ENCODE measurements at places on chromosomes 7 and 10. TPM values are rescaled to one million over a fixed set of nuclear protein-coding genes. Genes with fewer than 3 reads are reported as not detected.
A peak's percentile ranks its signal among the peaks of the same experiment; 100 is the strongest.

TRIM50 gene
- not detected for total RNA-seq

GDF2 gene
- total RNA-seq: not detected

PRKCQ gene
- total RNA-seq: 49.2 TPM

DNA sequence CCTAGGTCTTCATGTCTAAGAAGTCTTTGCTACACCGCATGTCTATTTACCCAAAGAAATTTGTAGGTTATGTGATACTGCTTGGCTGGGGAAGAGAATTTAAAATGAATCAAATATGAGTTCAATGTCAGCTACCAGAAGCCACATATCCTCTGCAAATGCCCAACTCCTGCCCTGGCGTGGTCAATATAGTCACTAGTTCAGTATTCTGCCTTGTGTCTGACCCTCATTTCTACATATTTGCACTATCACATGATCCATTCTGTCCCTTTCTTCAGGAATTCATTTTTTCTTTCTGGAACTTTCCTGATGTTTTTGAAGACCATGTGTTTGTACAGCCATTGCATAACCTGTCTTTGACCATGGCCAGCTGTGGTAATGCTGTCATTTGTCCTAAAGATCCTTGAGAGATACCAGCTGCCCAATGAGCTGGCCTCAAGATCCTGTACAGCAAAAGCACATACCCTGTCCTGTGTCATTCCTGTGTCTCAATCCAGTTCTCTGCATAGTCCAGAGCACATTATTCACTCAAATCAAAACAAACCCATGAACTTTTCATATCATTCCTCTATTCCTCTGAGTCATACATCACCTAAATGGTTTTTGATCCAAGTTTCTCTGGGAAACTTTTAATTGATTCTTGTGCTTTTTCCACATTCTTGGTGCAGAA is 524.5 kb downstream of the PARD3 start:
- no peaks in the 10 kb centered on the region for H3K36me3 ChIP-seq
- DNase-seq: no peak
- H3K4me3 ChIP-seq: no peak overlapping the region
- H3K27me3 ChIP-seq: peaks cover 24% of the 10 kb centered on the region

DNA sequence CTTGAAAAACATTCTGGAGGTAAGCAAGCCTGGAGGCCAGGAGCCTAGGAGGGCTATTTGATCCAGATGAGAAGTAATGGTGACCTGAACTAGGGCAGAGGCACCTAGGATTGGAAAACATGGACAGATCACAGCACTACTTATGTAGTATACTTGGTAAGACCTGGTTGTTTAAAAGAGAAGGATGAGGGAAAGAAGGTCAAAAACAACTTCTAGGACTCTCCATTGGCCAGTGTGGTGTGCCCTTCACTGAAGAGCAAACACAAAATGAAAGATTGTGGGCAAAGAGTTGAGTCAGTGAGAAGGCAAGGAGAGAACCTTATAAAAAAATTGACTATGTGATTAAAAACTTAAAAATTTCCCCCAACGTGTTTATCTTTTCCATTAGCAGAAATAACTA is 14.3 kb downstream of the ANKRD1 start:
- peak overlapping the region; percentile 31 for H3K4me3 ChIP-seq
- H3K27ac ChIP-seq: peak overlapping the region; percentile 90
- H3K4me1 ChIP-seq: peaks cover 18% of the 10 kb centered on the region
- H3K27me3 ChIP-seq: no peaks in the 10 kb centered on the region

CHST12 gene
- 10.6 TPM for total RNA-seq

- no peaks in the 10 kb centered on the region for H3K27me3 ChIP-seq
- no peak for DNase-seq
- H3K4me1 ChIP-seq: no peaks in the 10 kb centered on the region
- no peak overlapping the region for H3K4me3 ChIP-seq
- no peaks in the 10 kb centered on the region for H3K36me3 ChIP-seq
Observed at GRCh38 chr10:71542478-71542877, 145.8 kb downstream of the CDH23 start.

DNA sequence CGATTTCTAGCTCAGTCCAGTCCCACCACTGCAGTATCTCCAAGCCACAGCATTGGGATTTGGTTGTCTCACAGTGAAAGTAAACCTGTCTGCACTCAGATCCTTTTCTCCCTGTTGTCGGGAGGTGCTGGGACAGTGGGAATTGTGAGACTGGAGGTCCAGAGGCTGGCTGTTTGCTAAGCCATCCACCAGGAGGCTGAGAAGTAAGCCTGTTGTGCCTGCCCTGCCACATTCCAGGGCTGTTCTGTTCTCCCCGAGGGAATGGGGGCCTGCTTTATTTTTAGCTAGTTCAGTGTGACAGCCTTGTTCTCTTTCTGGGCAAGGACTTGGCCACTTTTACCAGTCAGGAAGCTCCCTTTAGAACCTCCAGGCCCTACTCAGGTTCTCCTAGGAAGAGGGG is 54.9 kb downstream of the HK1 start:
- no peak overlapping the region for H3K4me3 ChIP-seq
- no peaks in the 10 kb centered on the region for H3K27me3 ChIP-seq
- no peak for DNase-seq
- peaks cover 75% of the 10 kb centered on the region for H3K4me1 ChIP-seq
- no peak overlapping the region for H3K27ac ChIP-seq

- H3K27ac ChIP-seq: peak overlapping the region; percentile 97
- peaks cover 85% of the 10 kb centered on the region for H3K4me1 ChIP-seq
- DNase-seq: no peak
Observed at GRCh38 chr10:26478061-26478460, 39.9 kb downstream of the APBB1IP start.

ADIRF gene
- not detected for total RNA-seq

GRCh38 chr7:74511345-74511744 is 57.6 kb downstream of the GTF2IRD1 start:
- no peaks in the 10 kb centered on the region for H3K36me3 ChIP-seq
- H3K27ac ChIP-seq: no peak overlapping the region
- no peak overlapping the region for H3K4me3 ChIP-seq
- no peak for DNase-seq

- no peak overlapping the region for H3K4me3 ChIP-seq
- peaks cover 4% of the 10 kb centered on the region for H3K36me3 ChIP-seq
- no peak for DNase-seq
- peaks cover under 1% of the 10 kb centered on the region for H3K4me1 ChIP-seq
- H3K27ac ChIP-seq: no peak overlapping the region
- H3K27me3 ChIP-seq: no peaks in the 10 kb centered on the region
Observed at GRCh38 chr10:29553544-29554250, 81.1 kb downstream of the SVIL start.

- no peak overlapping the region for H3K4me3 ChIP-seq
- H3K27ac ChIP-seq: no peak overlapping the region
- no peaks in the 10 kb centered on the region for H3K4me1 ChIP-seq
- H3K36me3 ChIP-seq: no peaks in the 10 kb centered on the region
Observed at GRCh38 chr7:30922596-30922995, 10.9 kb downstream of the AQP1 start.

- no peaks in the 10 kb centered on the region for H3K27me3 ChIP-seq
- H3K27ac ChIP-seq: no peak overlapping the region
- no peak overlapping the region for H3K4me3 ChIP-seq
- no peaks in the 10 kb centered on the region for H3K36me3 ChIP-seq
- H3K4me1 ChIP-seq: no peaks in the 10 kb centered on the region
- DNase-seq: no peak
Observed at GRCh38 chr10:59606551-59606961, 103.1 kb downstream of the SLC16A9 start.

DNA sequence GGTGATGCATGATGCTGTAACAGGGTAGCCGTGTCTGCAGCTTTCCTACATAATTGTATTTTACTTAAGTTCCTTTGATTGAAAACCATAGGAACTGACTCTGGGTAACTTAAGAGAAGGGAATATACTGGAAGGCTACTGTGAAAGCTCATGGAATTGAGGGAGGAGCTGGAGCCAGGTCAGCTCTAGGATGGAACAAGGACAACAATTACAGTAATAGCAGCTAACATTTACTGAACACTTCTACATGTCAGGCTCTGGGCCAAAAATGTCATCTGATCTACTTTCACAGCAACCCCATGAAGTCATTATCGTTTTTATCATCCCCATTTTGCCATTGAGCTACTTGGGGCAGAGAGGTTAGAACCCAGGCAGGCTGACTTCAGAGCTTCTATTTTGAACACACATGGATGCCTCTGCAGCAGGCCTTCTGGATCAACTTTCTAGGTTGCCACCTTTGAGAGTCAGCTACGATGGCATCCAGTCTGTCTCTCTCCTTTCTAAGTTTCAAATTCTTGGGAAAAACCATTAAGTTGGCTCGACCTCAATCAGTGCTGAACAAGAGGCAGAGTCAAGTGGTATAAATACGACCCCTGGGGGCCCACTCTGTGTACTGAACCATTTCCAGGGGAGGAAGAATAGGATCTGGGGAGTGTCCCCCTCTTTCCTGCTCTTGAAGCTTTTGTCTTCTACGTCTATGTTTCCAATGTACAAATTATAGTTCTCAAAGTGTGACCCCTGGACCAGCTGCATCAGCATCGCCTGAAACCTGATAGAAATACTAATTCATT is 272.3 kb upstream of the PLPP4 start:
- no peak overlapping the region for H3K27ac ChIP-seq
- DNase-seq: no peak
- H3K4me1 ChIP-seq: no peaks in the 10 kb centered on the region

DNA sequence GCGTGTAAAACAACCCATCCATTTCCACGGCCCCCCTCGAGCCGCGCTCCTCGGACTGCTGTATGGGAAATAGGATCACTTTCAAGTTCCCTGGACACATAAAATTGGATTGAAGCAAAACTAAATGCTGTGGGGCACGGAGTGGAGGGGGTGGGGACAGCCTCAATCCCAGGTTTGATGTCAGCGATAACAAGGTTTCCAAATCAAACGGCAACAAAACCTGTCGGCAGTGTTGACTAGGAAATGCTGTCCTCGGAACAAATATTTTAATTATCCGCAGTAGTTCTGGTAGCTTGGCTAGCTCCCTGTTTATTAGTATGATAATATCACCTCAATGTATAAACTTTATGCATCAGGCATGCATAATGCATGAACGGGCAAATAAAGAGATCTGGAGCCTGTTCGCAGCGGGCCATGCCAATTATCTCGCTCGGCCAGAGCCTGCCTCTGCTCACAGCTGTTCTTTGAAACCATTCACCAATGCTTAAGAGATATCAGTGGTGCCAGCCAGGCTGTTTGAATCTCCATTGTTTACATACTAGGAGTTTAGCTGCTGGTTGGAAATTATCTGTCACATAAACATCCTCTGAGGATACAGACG is 161.1 kb downstream of the PAXIP1 start:
- DNase-seq: no peak
- H3K36me3 ChIP-seq: no peaks in the 10 kb centered on the region
- H3K27ac ChIP-seq: no peak overlapping the region
- H3K27me3 ChIP-seq: peaks cover 50% of the 10 kb centered on the region

MALRD1 gene
- not detected for total RNA-seq

ZNF394 gene
- 36.5 TPM for total RNA-seq

DNA sequence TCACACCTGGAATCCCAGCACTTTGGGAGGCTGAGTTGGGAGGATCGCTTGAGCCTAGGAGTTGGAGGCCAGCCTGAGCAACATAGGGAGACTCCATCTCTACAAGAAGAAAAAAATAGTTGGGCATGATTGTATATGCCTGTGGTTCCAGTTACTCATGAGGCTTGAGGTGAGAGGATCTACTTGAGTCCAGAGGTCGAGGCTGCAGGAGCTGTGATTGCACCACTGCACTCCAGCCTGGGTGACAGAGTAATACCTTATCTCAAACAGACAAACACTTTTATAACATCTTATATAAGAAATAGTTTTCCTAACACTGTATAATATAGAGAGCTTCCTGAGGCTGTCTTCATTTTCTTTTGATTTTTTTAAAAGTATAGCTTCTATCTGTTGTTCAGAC is 448.4 kb upstream of the COBL start:
- H3K27me3 ChIP-seq: no peaks in the 10 kb centered on the region
- H3K4me1 ChIP-seq: no peaks in the 10 kb centered on the region
- no peak overlapping the region for H3K4me3 ChIP-seq
- no peaks in the 10 kb centered on the region for H3K36me3 ChIP-seq

DNA sequence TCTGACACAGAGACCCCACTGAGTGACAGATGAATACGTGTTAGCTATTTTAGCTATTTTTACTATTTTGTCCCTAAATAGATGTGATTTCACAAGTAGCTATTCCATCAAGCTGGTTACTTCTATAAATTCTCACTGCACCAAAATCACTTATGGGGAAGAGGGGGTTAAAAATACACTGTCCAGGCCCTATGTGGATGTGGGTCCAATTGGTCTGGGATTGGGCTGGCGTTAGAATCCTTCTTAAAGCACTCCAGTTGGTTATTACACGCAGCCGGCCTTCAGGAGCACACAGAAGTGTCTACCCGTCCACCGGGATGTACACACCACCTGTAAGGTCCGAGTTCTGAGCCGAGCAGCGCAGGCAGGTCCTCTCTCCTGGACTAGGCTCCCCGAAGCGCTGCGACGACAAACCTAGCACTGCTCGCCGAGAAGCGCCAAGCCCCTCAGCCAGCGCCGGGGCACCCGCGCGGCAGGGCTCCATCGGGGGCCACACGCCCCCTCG is 222.3 kb upstream of the MKLN1 start:
- H3K4me1 ChIP-seq: peaks cover 73% of the 10 kb centered on the region
- peaks cover 55% of the 10 kb centered on the region for H3K36me3 ChIP-seq
- H3K4me3 ChIP-seq: peak overlapping the region; percentile 92
- H3K27ac ChIP-seq: peak overlapping the region; percentile 27
- H3K27me3 ChIP-seq: no peaks in the 10 kb centered on the region
- no peak for DNase-seq

GDF10 gene
- total RNA-seq: 0.19 TPM

DNA sequence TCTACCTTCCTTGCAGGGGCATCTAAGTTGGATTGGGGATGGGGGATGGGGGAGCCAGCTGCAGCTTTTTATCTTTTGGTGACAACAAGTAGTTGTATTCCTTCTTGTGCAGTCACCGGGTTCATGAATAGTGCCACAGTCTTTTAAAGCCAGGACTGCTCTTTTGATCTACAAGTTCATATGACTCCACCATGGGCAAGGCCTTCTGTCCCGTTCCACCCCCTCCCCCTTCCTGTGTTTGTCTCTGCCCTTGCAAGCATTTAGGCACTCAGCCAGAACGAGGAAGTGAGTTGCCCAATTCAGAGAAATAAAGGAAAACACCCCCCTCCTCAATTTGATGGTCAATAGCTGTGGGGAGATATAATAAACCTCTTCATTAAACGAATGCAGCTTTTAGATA is 44.8 kb upstream of the EGR2 start:
- no peaks in the 10 kb centered on the region for H3K36me3 ChIP-seq
- DNase-seq: no peak
- peaks cover 58% of the 10 kb centered on the region for H3K4me1 ChIP-seq
- no peak overlapping the region for H3K27ac ChIP-seq
- peaks cover 15% of the 10 kb centered on the region for H3K27me3 ChIP-seq
- H3K4me3 ChIP-seq: peak overlapping the region; percentile 4

- H3K4me3 ChIP-seq: no peak overlapping the region
- H3K27ac ChIP-seq: no peak overlapping the region
- H3K4me1 ChIP-seq: peaks cover 23% of the 10 kb centered on the region
- H3K36me3 ChIP-seq: peaks cover 6% of the 10 kb centered on the region
- DNase-seq: no peak
Observed at GRCh38 chr10:110978204-110978603, 58.8 kb downstream of the SHOC2 start.

GRCh38 chr10:21030091-21030490 is 133.0 kb upstream of the NEBL start:
- H3K36me3 ChIP-seq: no peaks in the 10 kb centered on the region
- no peak overlapping the region for H3K27ac ChIP-seq
- DNase-seq: no peak
- H3K27me3 ChIP-seq: no peaks in the 10 kb centered on the region
- H3K4me1 ChIP-seq: no peaks in the 10 kb centered on the region
- H3K4me3 ChIP-seq: no peak overlapping the region

GRCh38 chr10:101840102-101840684 is 3.4 kb downstream of the KCNIP2 start:
- H3K27ac ChIP-seq: peak overlapping the region; percentile 74
- H3K4me1 ChIP-seq: peaks cover 59% of the 10 kb centered on the region
- peaks cover 25% of the 10 kb centered on the region for H3K27me3 ChIP-seq
- no peaks in the 10 kb centered on the region for H3K36me3 ChIP-seq

- no peaks in the 10 kb centered on the region for H3K4me1 ChIP-seq
- DNase-seq: no peak
- H3K27me3 ChIP-seq: no peaks in the 10 kb centered on the region
- no peaks in the 10 kb centered on the region for H3K36me3 ChIP-seq
Observed at GRCh38 chr10:34473174-34474008, 341.7 kb downstream of the PARD3 start.
